ENCODE measurements at places on chromosomes 1 and 21.

- peak; percentile 64 for DNase-seq
Measured at GRCh38 chr1:234907940-234908405, 220.7 kb downstream of the TOMM20 start.

- no peak for DNase-seq
Measured at GRCh38 chr1:55610203-55610602, 395.0 kb upstream of the USP24 start.

- DNase-seq: no peak
Measured at GRCh38 chr1:174974711-174975119, 25.0 kb upstream of the CACYBP start.

DNA sequence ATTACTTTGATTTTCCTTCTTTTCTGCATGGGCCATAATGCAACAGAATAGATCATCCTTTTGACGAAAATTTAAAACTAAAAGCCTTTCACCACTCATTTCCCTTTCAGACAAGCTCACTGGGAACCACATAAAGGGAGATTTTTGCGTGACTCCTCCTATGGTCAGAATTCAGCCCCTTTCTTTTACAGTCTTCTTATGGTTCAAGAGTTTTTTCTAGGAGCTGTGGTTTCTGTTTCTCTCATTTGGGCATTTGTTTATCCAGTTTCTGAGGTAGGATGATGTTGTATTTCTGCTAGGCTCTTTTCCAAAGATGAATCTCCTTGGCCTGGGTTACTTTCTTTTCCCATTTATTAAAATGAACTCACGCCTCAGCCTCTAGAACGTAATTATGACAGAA is 16.9 kb downstream of the RGS1 start:
- no peak for DNase-seq

All from Daoy (cell line).